ENCODE measurements at places on chromosomes 12 and 14.

- no peak for DNase-seq
Observed at GRCh38 chr12:47370421-47370820, 290.7 kb upstream of the AMIGO2 start.

GRCh38 chr14:101065246-101065645, 161.7 kb upstream of the RTL1 start:
- no peak for DNase-seq

- no peak for DNase-seq
Observed at GRCh38 chr14:86015511-86015910, 485.6 kb downstream of the FLRT2 start.

DNA sequence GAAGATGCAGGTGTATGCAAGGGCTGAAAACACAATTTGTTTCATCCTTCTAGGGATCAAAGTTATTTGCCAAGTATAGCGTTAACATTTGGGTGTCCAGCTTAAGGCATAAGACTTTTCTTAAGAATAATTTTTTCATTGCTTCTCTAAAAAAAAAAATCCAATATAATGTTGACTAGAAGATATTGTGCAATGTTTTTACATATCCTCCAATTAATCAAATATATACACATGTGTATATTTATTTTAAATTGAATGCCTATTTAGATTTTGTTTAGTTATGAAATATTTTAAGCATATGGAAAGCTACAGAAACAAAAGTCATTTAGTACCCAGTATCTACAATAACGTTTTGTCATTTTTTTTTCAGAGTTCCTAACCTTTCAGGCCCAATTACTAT, 28.5 kb upstream of the KRR1 start:
- no peak for DNase-seq

DNA sequence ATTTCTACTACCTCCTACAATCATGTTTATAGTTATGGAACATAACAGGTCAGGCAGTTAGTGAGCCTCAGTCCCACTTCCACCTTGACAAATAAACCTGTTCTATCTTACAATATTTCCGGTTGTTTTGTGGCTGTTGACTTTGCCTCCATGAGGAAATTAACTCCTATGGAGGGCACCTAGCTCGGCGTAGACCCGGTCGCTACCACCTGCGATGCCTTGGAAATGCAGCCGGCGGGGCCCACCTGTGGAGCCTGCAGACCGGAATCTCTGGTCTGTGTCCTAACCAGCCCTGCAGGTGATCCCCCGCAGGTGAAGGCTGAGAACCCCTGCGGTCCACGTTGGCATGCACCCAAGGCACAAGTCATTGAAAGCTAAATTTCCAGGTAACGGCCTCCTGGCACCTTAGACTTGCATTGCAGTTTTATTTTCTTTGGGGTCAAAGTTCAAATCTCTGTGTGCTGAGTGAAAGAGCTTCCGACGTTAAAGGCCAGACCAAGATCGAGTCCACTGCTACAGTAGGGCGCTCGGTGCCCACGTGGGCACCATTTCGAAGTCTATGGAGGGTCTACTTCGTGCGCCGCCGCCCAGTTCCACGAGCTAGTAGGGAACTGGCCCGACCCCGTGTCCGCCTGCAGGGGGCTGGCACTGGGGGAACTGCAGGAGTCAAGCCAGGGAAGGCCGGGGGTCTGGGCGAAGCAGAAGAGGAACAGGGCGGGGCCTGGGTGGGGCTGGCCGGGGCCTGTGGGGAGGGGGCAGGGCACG, 782 bp upstream of the PIWIL1 start:
- no peak for DNase-seq

GRCh38 chr14:69268223-69268622, 8.3 kb downstream of the GALNT16 start:
- DNase-seq: peak; percentile 42

All from HT1080 (cell line).